ENCODE measurements at places on chromosomes 13 and 19.

DNA sequence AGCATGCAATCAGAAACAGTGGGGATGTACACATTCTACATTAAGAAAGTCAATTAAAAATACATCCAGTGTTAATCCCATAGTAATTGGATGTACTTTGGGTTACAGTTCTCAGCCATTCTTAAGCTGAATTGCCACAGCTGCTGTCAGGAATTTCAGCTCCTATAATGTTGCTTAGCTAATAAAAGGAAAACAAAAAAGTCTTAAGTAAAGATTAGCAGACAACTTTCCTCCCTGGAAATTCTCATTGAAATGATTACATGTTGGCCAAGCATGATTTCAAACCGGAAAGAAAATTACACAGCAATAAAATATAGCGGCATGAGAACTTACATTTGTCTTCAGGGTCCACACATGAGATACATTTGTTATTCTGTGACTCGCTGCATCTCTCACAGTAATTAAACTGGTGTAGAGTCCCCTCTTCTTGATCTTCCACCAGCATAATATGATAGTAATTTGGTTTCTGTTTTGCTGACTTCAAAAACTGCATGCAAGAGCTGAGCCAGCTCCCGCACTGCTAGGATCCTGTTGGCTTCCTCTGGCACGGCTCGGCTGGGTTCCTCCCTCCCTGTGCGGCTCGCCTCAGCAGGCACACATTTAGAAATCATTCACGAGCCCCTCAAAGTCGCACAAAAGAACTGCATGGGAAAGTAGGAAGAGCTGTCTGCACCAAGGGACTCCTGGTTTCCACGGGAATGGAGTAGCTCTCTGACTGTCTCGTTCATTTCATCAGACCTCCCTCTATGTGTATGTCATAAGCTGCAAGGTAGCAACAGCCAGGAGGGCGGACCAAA lies at the start of gene HTR2A:
TSS of gene HTR2A (minus strand) at position 713 of the 797 bp plus-strand sequence. CDS start 1,147 bp downstream, outside the sequence.
- no peaks in the 10 kb centered on the region for H3K4me1 ChIP-seq
- peaks cover 33% of the 10 kb centered on the region for H3K27me3 ChIP-seq
- no peak within 1 kb of the TSS for H3K4me3 ChIP-seq
- H3K27ac ChIP-seq = no peak within 1 kb of the TSS

- no peaks in the 10 kb centered on the region for H3K36me3 ChIP-seq
- H3K27ac ChIP-seq = no peak overlapping the region
- no peaks in the 10 kb centered on the region for H3K4me1 ChIP-seq
- H3K27me3 ChIP-seq = no peaks in the 10 kb centered on the region
These were observed 297.8 kb upstream of the DACH1 start for GRCh38 chr13:72164811-72165210.

GRCh38 chr19:14048443-14049153 lies 13.3 kb downstream of the PALM3 start:
- DNase-seq = peak; percentile 76
- no peaks in the 10 kb centered on the region for H3K27me3 ChIP-seq
- no peaks in the 10 kb centered on the region for H3K4me1 ChIP-seq
- H3K27ac ChIP-seq = no peak overlapping the region

DNA sequence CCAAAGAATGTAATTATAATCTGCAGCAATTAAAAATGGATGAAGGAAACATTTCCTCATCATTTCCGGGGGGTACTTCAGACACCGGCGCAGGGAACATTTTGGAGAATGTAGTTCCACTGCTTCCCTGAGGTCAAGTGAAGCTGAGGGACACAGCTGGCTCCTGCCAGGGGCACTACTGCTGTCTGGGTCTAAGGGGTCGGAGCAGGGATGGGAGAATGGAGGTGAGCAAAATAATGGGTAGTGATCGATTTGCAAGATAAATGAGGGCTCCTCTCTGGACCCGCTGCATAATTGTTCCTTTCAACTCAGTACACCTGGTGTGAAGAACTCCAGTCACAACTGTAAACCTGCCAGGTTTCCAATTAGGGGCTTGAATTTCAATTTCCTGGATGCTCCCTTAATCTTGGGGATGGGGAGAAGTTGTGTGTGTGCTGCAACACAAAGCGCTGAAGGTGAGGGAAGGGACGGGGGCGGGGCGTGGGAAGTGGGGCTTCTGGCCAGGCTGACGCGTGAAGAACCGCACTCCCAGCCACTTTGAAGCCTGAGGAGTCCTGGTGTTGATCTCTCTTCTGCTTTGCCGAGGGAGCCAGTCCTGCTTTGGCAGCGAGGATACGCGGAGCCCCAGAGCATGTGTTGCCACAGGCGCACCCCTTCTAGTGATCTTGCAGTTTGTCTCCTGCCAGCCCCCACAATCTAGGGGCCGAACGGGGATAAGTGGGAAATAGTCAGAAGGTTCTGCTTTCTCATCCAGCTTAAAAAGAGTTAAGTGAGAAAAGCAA lies 57.9 kb upstream of the PCDH8 start:
- H3K4me3 ChIP-seq = no peak overlapping the region
- no peaks in the 10 kb centered on the region for H3K27me3 ChIP-seq
- no peaks in the 10 kb centered on the region for H3K36me3 ChIP-seq
- no peaks in the 10 kb centered on the region for H3K4me1 ChIP-seq
- no peak for DNase-seq
- H3K27ac ChIP-seq = no peak overlapping the region

DNA sequence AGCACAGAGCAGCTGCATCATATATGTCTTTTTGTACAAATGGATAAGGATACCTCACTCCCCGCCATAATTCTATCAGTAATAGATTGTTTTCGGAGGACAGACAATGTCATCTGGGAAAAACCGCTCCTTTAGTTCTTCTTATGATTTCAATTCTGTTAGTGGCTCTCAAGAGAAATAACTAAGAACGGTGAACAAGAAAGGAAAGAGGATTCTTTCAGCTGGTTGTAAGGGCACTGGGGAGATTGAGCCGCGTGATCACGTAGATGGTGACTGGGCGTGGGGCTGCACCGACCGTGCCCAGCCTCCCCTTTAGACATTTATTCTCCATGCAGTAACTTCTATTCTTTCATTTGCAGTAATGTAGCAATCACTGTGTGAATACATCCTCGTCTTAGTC lies 99.4 kb upstream of the PEG3 start:
- no peaks in the 10 kb centered on the region for H3K4me1 ChIP-seq
- no peaks in the 10 kb centered on the region for H3K36me3 ChIP-seq
- H3K27me3 ChIP-seq = no peaks in the 10 kb centered on the region
- H3K4me3 ChIP-seq = no peak overlapping the region

DNA sequence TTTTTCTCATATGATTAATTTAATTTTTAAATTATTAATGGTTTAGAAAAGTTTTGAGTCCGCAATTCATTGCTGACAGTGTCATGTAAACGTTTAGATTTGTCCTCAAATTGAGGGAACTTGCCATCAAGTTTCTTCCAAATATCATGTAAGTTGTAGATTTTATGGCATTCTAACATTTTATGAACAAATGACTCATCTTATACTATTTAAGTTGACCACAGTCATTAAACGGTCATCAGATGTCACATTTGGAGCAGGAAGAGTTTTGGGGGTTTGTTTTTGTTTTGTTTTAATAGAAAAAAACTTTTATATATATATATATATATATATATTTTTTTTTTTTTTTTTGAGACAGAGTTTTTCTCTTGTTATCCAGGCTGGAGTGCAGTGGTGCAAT lies 4.3 kb downstream of the ZNF114 start:
- no peak for DNase-seq
- no peaks in the 10 kb centered on the region for H3K4me1 ChIP-seq
- no peak overlapping the region for H3K27ac ChIP-seq
- H3K27me3 ChIP-seq = peaks cover 4% of the 10 kb centered on the region

DNA sequence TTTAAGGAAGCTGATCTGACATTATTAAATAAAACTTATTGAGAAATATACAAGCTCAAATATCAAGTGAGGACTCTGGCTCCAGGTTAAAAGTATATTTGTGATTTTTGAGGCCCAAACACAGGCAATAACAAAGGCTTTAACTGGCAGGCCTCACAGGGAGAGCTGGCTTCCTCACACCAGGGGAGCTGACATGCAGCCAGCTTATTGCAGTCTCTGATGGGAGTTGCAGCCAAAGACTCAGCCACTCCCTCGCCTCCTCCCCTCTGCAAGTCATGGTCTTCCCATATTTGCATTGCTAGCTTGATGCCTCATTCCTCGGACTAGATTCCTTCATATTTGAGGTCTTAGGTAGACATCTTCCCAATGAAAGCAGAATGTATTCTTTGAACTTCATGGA lies 647.1 kb upstream of the SLITRK6 start:
- no peak for DNase-seq
- no peaks in the 10 kb centered on the region for H3K36me3 ChIP-seq
- no peaks in the 10 kb centered on the region for H3K27me3 ChIP-seq
- H3K4me1 ChIP-seq = no peaks in the 10 kb centered on the region

DNA sequence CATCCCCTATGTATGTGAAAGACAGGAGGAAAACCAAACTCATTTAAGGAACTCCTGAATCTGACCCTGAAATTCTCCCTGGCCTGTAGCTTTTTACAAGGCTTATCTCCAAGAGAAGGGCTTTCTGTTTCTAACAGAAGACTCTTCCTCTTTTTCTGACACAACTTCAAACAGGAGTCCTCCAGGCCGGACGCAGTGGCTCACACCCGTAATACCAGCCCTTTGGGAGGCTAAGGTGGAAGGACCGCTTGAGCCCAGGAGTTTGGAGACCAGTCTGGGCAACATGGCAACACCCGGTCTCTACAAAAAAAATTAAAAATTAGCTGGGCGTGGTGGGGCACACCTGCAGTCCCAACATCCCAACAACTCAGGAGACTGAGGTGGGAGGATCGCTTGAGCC lies 41.9 kb downstream of the CARS2 start:
- no peak overlapping the region for H3K4me3 ChIP-seq
- no peaks in the 10 kb centered on the region for H3K4me1 ChIP-seq

GRCh38 chr13:79678100-79678499 lies 197.1 kb downstream of the NDFIP2 start:
- H3K4me3 ChIP-seq = no peak overlapping the region
- H3K27ac ChIP-seq = no peak overlapping the region
- no peaks in the 10 kb centered on the region for H3K4me1 ChIP-seq
- H3K27me3 ChIP-seq = no peaks in the 10 kb centered on the region

DNA sequence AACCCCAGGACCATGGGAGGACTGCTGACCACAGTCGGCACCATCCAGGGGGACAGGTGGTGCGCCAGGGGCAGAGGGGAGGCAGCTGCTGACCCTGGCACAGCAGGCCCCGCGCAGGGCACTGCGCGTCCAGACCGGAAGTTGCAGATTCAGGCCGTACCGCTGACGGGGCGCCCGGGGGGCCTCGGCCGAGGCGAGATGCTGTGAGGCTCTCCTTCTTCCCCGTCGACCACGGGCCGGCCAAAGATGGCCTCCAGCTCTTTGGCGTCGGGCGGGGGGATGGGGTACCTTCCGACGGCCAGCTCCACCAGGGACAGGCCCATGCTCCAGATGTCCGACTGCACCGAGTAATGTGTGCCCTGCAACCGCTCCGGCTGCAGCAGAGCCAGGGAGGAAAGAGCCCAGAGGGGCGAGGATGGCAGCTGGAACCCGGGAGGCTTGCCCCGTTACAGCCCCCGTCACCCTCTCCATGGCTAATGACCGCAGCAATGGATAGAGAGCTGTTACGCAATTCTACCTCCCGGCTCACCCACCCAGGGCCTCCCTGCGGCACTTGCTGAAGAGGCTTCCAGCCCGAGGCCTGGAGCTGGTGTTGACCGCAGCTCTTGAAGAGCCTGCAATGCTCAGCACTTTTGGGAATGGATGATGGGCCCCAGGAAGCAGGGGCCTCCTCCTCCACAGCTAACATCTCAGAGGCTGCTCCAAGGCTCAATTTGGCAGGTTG lies 24.7 kb downstream of the MAP2K2 start:
- H3K4me3 ChIP-seq = no peak overlapping the region
- peaks cover 93% of the 10 kb centered on the region for H3K36me3 ChIP-seq
- DNase-seq = no peak
- H3K27ac ChIP-seq = no peak overlapping the region
- H3K4me1 ChIP-seq = peaks cover 12% of the 10 kb centered on the region

GRCh38 chr13:79496188-79496587 lies 15.2 kb downstream of the NDFIP2 start:
- peaks cover 97% of the 10 kb centered on the region for H3K4me1 ChIP-seq
- H3K36me3 ChIP-seq = peaks cover 8% of the 10 kb centered on the region
- no peak overlapping the region for H3K4me3 ChIP-seq
- H3K27ac ChIP-seq = peak overlapping the region; percentile 24

GRCh38 chr19:11624069-11624463 lies 26.8 kb downstream of the ZNF627 start:
- H3K4me3 ChIP-seq = no peak overlapping the region
- peaks cover 18% of the 10 kb centered on the region for H3K4me1 ChIP-seq
- no peak overlapping the region for H3K27ac ChIP-seq
- H3K36me3 ChIP-seq = peaks cover 21% of the 10 kb centered on the region
- no peaks in the 10 kb centered on the region for H3K27me3 ChIP-seq

- H3K4me1 ChIP-seq = no peaks in the 10 kb centered on the region
- no peaks in the 10 kb centered on the region for H3K27me3 ChIP-seq
- DNase-seq = no peak
- H3K4me3 ChIP-seq = no peak overlapping the region
These were observed 135.6 kb upstream of the TSC22D1 start for GRCh38 chr13:44711706-44712105.

DNA sequence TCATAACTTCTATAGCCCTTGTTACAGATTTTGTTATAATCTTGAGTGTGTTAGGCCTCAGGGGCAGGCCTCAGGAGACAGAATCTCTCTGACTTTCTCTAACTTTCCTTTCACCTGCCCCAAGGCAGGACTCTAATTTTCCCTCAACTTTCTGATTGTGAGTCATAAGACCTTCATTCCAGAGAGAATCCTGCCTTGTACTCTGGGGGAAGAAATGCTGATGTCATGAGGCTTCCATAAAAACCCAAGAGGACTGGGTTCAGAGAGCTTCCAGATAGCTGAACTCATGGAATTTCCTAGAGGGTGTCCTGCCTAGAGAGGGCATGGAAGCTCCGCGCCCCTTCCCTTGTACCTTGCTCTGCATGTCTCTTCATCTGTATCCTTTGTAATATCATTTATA lies 5.3 kb upstream of the KBTBD6 start:
- H3K36me3 ChIP-seq = no peaks in the 10 kb centered on the region
- DNase-seq = no peak
- no peak overlapping the region for H3K4me3 ChIP-seq
- peaks cover 13% of the 10 kb centered on the region for H3K4me1 ChIP-seq
